NCI-H2107 (cell line): ENCODE measurements at places on chromosomes 13 and 19.

DNA sequence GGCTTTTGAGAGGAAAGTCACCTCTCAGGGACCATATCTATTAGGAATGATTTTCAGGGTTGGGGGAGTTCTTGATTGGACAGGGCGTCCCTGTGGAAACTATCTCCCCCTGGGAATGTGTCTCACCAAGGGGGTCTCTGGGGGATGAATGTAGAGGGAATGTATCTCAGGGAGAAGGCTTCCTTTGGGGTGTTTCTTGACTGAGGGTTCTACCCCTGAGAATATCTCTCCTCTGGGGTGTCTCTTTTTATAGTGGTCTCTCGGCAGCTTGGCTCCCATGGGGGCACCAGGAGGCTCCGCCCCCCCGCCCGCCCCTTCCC lies 1.0 kb downstream of the RTBDN start:
- DNase-seq: no peak

GRCh38 chr13:42405665-42406390 lies 133.9 kb downstream of the AKAP11 start:
- DNase-seq: no peak

DNA sequence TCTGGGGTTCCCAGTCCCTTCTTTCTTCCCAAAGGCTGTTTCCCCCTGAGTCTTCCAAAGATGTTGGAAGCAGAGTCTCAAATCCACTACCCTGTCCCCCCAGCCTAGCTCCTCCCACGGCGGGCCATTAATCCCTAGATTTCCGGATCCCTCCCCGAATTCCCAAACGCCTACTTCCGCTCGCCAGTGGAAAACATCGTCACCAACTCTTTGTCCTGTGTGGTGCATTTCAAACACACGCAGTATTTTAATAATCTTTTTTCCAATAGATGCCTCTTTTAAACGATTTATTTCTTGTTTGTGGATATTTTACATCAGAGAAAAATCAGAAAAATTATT lies 610 bp downstream of the ZNF791 start:
- peak; percentile 43 for DNase-seq

- no peak for DNase-seq
Observed at GRCh38 chr13:24557081-24557480, 44.5 kb upstream of the PARP4 start.

GRCh38 chr13:39599012-39599411 lies 4.0 kb downstream of the LHFPL6 start:
- no peak for DNase-seq

DNA sequence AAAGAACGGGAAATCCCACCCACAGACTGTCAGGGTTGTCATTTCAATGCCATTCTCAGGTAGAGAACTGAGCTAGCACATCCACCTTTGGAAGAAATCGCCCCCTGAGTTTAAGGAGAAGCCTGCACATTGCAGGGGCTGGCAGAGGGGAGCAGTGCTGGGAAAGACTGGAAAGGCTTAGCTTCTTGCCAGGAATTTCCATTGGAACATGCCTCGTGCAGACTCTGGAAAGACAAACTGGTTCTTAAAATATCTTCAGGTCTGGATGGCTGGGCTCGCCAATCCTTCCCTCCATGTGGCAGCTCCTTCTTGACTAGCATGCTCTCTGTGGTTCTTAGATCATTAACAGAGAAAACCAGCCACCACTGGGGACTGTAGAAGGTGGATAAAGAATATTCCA lies 414.1 kb downstream of the TSHZ3 start:
- no peak for DNase-seq

DNA sequence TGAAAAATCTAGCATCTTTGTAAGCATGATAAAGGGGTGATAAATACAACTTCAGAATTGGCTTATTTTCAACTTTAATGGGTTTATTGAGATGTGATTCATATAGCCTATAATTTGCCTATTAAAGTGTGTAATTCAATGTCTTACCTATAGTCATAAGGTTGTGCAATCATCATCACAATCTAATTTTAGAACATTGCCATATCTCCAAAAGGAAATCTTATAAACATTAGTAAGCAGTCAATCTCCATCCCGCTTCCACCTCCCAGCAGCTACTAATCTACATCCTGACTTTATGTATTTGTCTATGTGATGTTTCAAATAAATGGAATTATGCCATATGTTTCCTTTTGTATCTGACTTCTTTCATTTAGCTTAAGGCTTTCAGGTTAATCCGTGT lies 145.2 kb upstream of the KLHL1 start:
- no peak for DNase-seq

DNA sequence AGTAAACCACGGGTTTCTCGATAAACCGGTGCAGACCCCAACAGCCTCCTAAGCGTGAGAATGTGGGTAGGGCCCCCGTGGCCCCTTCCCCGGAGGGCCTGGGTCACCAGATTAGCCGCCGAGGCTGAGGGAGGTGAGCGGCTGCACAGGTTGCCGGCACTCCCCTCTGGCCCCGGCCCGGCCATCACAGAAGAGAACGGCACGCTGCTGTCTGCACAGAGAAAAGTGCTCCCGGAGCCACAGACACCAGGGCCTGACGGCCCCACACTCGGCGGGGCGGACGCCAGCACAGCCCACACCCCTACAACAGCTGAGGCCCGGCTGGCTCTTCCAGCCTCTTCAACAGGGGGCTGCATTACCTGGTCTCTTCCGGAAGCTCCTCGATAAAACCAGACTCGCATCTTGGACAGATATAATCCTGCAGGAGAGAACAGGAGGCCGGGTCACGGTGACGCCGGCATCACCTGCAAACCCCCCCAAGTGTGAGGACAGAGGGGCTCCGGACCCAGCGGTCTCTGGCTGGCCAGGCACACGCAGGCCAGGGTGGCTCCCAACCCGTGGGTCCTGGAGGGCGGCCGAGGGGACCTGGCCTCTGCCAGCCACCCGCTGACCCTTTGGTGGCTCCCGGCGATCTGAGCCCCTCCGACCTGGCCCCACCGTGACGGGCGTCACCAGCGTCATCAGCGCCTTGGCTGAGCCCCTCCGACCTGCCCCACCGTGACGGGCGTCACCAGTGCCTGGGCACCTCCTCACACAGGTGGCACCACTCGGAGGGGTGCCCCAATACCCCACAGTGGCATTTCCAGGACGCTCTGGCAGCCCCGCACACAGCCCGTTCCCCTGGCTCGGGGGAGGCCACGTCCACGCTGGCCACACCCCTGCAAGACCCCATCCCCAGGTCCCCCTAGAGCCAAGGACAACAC lies 10.3 kb downstream of the RNF126 start:
- no peak for DNase-seq

DNA sequence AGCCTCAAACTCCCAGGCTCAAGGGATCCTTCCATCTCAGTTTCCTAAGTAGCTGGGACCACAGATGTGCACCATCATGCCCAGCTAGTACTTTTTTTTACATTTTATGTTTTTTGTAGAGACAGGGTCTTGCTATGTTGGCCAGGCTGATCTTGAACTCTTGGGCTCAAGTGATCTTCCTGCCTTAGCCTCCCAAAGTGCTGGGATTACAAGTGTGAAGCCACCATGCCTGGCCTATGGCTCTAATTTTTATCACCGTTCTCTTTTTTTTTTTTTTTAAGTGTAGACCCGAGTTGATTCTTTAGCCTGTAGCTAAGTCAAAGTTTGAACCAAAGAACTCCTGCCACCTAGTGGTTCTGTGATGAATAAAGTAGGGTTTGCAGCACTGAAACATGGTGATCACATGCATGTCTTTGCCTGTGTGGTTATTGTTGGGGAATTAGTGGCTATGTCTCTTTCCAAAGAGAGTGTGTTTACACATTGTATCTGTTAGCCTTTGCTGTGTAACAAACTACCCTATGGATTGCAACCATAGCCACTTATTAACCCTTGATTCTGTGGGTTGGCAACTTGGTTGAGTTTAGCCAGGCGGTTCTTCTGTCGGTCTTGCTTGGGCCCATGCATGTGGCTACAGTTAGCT lies 11.6 kb downstream of the NFILZ start:
- no peak for DNase-seq

GRCh38 chr13:112990783-112991182 lies 21.8 kb downstream of the MCF2L start:
- DNase-seq: peak; percentile 80

GRCh38 chr13:113061271-113061625 lies 44.3 kb upstream of the F7 start:
- DNase-seq: no peak

- no peak for DNase-seq
Observed at GRCh38 chr13:114257014-114257413, 22.3 kb downstream of the CDC16 start.

- DNase-seq: no peak
Observed at GRCh38 chr19:10908380-10908960, 20.0 kb downstream of the YIPF2 start.

GRCh38 chr13:98536729-98537128 lies 40.2 kb downstream of the STK24 start:
- DNase-seq: no peak

DNA sequence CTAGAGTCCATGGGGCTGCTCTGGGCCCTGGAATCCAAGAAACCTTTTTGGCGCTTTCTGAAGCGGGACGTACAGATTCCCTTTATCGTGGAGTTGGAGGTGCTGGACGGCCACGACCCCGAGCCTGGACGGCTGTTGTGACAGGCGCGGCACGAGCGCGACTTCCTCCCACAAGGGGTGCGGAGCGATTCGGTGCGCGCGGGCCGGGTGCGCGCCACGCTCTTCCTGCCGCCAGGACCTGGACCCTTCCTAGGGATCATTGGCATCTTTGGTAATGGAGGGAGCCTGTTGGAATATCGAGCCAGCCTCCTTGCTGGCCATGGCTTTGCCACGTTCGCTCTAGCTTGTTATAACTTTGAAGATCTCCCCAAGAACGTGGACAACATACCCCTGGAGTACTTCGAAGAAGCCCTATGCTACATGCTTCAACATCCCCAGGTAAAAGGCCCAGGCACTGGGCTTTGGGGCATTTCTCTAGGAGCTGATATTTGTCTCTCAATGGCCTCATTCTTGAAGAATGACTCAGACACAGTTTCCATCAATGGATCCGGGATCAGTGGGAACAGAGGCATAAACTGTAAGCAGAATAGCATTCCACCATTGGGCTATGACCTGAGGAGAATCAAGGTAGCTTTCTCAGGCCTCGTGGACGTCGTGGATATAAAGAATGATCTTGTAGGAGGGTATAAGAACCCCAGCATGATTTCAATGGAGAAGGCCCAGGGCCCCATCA lies 3.5 kb upstream of the ZFP82 start:
- DNase-seq: no peak

- no peak for DNase-seq
Observed at GRCh38 chr19:50233308-50233910, 30.0 kb downstream of the MYH14 start.

- no peak for DNase-seq
Observed at GRCh38 chr13:67574320-67575233, 344.4 kb upstream of the PCDH9 start.

- DNase-seq: no peak
Observed at GRCh38 chr19:869245-870177, 10.0 kb downstream of the CFD start.

- DNase-seq: no peak
Observed at GRCh38 chr13:74077792-74078191, 56.4 kb downstream of the KLF12 start.

DNA sequence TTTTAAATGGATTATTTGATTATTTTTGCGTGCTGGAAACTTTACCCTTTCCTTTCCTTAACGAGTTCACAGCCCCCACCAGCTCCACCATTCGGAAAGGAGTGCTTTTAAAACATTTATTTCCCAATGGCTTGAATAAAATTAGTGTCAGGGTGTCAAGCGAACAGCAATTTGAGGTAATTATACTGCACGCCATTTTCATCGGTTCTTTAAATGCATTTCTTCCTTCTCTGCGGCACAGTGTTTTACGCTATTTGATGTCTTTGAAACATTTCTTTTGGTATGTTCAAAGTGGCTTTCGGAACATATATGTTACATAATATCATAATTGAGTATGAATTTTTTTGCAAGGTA lies 309 bp upstream of the SLITRK1 start:
- no peak for DNase-seq

DNA sequence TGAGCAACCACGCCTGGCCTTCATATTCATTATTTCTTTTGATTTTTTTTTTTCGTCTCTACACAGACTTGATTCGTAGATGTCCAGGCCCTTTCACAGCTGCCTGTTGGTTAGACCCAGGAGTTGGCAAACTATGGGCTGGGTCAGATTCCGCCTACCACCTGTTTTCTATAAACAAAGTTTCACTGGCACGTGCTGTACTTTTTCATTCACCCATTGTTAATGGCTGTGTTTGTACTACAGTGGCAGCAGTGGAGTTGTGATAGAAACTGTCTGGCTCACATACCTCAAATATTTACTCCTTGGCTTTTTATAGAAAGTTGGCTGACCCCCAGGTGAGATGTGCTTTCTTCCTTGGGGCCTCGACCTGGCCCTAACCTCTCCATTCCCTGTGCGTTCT lies 72.9 kb upstream of the TEX29 start:
- DNase-seq: no peak

DNA sequence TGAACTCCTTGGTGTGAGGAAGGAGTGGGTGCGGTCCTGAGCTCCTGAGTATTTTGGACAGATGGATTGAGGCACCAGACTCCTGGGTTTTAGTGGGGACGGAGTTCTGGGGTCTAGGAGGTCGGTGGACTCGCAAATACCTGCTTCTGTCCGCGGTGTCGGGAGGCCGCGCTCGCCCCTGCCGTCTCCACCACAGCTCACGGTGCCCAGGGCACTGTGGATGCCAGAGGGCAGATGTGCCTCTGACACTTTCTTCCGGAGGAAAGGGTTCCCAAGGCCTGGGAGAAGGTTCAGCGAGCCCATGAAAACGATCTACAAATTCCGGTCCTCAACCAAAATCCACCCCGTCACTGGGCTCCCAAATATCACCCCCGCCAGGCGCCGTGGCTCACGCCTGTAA lies 3.3 kb downstream of the TULP2 start:
- no peak for DNase-seq
